ENCODE measurements at places on chromosomes 7 and 10.

- DNase-seq: peak; percentile 16
Observed at GRCh38 chr10:43225787-43226153, 41.1 kb downstream of the RASGEF1A start.

GRCh38 chr7:41696323-41696916 lies 6.5 kb downstream of the INHBA start:
- DNase-seq: peak; percentile 81

DNA sequence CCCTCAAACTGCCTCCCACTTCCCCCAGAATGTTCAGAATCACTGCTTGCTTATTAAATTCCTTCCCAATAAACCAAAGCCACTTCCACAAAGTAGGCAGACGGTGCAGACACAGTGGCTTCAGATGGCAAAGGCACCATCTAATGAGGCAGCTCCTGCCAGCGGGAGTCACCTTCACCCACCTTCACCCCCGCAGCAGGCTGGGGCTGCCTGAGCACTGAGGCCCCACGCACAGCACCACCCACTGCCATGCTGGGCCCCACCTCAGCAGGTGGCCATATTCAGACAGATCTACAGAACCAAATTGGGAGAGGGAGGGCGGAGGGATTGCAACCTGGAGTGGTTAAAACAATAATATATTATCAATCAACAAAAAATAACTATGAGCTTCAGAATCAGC lies 118.5 kb downstream of the GRID1 start:
- DNase-seq: no peak

- DNase-seq: peak; percentile 88
Observed at GRCh38 chr7:55100544-55101327, 81.9 kb downstream of the EGFR start.

DNA sequence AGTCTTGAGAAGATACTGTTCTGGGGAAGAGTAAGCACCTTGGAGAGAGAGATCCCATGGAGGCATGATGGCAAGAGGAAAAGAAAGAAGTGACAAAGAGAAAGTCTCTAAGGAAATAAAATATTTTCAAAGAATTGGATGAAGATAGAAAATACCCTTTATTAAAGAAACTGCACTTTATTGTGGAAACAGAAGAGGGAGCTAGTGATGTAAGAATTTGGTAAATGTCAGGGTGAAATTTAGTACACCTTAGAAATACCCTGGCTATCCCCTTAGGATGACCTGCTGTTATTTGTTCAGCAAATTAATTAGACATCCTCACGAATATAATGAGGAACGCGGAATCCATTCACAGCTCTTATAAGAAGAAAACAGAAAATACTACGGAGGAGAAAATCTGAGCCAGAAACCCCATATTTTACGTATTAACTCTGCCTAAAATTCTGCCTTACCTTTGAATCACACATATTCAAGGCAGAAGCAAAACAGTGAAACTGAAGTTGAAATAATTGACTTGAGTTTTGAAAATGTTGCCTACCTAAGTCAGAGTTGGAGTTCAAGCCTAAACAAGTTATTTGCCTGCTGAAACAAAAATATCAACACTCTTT lies 90.7 kb downstream of the TFPI2 start:
- no peak for DNase-seq

DNA sequence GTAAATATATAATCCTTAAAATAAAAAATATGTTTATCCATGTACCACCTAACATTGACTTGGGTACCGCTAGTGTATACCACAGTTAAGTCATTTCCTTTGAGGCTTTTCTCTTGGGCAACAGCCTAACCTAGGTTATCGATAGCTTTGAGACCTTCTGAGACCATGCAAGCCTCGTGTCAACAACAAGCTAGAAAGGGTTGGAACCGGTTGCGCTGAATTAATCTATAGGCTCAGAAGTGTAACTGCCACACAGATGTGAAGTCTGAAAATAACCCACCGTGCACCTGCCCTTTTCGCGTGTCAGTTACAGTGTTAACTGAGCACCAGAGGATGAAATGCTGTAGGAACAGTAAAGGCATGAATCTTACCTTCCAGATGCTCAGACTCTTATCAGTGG lies 59.8 kb downstream of the ARID5B start:
- DNase-seq: no peak

DNA sequence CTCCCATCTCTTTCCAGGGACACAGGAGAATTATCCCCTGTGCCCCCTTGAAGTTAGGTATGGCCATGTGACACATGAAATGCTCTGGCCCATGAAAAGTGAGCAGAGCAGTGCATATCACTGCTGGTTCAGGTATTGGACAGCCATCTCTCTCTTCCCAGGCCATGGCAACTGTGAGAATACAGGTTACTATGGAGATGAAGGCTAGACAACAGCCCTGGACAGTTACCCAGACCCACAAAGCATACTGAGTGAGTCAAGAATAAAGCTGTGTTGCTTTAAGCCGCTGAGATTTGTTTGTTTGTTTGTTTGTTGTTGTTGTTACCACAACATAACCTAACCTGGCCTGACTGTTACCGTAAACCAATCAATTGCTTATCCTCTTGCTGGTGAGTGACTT lies 722.3 kb downstream of the KCNMA1 start:
- no peak for DNase-seq

GRCh38 chr7:65746398-65746669 lies 126.5 kb upstream of the VKORC1L1 start:
- DNase-seq: no peak

GRCh38 chr10:60044242-60044641 lies 137.9 kb upstream of the CCDC6 start:
- DNase-seq: no peak

DNA sequence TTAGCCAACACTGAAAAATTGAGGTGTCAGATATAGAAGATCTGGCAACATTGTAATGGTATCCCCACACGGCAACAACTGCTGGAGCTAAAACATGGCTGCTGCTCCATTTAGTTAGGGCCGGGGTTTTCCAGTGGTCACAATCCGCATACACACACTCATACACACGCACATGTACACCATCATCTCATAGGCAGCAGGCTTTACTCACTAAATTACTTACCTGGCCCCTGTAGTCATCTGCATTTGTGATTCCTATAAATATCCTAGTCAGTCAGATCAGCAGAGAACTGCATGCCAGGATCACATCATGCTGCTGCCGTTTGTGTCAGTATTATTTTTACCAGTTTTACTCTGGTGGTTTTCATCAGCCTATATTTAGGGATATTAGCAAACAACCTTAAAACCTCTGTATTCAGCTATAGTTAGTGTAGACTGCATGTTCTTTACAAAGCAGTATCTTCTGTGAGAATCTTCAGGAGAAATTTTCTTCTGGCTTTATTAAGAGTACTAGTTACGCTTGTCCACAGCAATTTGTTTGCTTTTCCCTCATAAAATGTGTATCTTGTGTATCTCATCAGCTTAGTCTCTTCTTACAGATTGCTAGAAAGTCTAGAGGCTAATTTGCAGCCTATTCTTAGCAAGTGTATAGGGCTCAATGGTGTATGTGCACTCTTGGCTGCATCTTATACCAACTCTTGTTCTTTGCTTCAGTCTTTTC lies 38.3 kb upstream of the PTPN12 start:
- no peak for DNase-seq

- no peak for DNase-seq
Observed at GRCh38 chr7:4745971-4746919, 29.2 kb upstream of the AP5Z1 start.

- DNase-seq: no peak
Observed at GRCh38 chr7:148882841-148883265, 1.2 kb downstream of the EZH2 start.

GRCh38 chr7:22728401-22729029 lies 1.5 kb downstream of the IL6 start:
- no peak for DNase-seq

DNA sequence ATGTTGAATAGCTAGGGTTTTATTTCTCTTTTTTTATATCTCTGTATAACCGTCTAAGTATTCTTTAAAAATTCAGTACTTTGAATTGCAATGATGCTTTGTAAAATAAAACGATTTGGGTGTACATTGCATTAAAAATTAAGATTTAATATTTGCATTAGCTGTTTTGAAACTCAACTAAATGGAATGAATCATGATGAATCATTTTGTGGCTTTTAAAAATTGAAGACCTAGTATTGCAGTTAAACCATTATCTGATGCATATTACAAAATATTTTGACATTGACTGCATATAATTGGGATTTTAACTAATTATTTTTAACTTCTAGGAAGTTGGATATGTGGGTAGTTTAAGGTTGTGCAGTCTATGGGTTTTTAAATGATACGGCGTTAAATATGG lies 314.0 kb downstream of the CDK14 start:
- no peak for DNase-seq

- DNase-seq: no peak
Observed at GRCh38 chr7:96224685-96225084, 97.2 kb downstream of the SLC25A13 start.

DNA sequence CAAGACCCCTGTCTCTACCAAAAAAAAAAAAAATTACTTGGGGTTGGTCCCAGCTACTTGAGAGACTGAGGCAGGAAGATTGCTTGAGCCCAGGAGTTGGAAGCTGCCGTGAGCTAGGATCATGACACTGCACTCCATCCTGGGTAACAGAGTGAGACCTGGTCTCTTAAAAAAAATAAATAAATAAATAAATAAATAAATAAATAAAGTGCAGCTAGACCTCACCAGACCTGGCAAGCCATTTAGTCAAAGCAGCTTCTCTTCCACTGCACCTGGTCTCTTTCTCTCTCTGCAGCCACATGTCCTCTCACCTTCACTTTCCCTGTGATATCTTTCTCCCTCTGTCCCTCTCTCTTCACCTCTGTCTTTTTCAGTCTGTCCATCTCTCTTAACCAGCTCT lies 75.2 kb upstream of the CHCHD3 start:
- DNase-seq: no peak

DNA sequence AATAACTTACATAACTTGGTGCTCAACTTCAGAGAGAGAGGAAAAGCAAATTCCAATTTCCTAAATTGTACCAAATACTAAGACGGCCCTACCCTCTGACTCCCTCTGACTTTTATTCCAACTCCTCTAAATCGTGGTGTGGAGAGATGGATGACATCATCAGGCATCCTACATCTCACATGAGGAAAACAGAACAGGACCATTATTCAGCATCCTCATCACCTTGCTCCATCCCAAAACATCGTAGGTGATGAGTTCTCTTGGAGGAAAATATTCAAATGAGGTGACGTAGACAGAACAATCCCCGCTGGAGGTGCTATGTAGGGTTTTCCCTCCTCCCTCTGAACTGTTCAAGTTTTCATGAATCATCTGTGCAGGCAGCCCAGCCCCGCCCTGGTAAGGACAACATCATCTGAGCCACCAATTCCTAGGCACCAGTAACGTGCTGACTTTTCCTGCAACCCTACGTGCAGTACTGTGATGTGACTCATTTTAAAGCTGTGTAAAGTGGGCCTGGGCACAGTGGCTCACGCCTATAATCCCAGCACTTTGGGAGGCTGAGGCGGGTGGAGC lies 167.2 kb downstream of the CALN1 start:
- no peak for DNase-seq

DNA sequence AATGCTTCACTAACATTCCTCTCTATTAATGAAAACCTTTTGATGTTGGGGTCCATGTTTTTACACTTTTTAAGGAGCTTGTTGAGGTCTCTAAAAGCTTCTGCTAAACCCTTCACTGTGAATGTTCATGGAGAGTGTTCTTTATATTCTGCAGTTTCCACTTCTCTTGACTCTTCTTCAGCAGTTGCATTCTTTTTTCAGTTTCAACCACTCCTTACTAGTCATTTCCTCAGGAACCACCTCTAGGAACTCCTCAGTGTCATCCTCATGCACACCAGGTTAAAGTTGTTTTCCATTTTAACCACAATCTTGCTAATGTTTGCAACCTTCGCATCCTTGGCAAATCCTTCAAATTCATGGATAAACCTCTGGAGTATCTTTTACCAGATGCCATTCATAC lies 821.6 kb downstream of the ANKRD7 start:
- DNase-seq: no peak

GRCh38 chr7:28298870-28299518 lies 113.3 kb upstream of the CREB5 start:
- no peak for DNase-seq

DNA sequence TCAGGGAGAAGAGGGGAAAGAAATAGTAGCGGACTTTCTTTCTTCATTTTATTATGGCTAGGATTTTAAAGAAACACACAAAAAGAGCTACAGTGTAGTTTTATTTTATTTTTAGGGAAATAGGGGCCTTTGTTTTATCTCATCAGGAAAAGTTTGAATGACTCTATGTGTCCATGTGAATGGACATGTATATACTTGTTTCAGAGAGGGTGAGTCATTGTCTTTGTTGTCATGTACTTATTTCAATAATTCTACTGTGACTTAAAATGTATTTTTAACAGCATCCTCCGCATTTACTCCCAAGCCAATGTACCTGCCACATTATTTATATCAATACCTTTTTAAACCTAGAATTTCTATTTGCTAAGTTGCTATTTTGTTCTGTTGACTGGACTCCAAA lies 569.5 kb downstream of the SORCS3 start:
- no peak for DNase-seq

DNA sequence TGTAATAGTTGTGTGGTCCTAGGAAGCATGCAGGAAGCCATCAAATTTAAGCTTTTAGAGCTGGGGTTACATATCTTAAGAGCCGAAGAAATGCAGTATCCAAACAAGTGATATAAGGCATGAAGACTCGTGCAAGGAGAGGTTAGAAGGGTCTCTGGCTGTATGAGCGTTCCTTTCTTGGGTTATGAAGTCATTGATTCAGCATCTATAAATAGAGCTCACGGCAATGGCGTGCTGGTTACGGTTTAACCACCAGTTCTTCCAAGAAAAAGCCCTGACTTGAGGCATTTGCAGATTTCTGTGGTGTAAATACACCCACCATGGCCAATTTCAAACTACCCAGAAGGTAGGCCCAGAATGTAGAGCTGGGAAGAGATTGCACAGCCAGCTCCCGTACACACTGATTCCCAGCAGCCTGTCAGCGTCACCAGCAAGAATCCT lies 72.0 kb upstream of the KAT6B start:
- DNase-seq: no peak

DNA sequence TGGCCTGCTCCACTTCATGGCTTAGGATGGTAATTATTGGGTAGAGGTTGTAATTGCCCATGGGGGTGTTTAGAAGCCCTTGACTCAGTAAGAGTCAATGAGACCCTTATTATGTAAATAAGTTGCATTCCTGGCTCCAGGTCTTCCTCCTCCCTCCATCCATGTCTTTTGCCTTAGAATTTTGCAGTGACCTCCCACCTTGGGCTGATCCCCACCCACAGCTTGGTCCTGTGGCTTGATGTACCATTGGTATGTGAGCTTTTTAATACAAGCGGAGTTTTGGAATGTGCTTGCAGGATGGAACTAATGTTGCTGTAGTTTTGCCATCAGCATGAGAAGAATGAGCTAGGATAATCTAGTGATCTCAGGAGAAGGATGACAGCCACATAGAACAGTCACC lies 73.2 kb upstream of the DGKI start:
- DNase-seq: no peak

DNA sequence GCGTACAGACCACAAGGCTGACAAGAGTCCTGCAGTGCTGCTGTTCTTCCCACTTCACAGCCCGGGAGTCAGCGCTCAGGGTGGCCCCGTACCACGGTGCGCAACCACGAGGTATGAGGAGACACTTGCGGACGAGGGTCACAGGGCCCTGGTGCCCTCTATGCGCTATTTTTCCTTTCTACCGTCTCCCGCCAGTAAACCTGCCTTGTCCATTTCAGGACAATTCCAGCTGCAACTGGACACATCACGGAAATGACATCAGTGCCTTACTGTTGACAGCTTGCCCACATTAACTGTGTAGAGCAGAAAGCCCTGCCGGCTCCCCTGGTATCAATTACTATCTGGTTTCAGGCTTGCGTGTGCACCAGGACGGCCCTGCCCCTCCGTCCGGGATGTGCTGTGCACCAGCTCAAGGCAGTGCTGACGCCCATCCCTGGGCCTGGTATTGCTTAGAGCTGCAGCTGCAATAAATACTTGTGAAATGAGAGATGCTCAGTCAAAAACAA lies 65.1 kb downstream of the ZRANB1 start:
- DNase-seq: no peak

GRCh38 chr10:131221632-131222277 lies 89.8 kb downstream of the TCERG1L start:
- DNase-seq: peak; percentile 1

Data from left cardiac atrium (tissue), 4 donors.